ENCODE measurements at places on chromosomes 5 and 9.

DNA sequence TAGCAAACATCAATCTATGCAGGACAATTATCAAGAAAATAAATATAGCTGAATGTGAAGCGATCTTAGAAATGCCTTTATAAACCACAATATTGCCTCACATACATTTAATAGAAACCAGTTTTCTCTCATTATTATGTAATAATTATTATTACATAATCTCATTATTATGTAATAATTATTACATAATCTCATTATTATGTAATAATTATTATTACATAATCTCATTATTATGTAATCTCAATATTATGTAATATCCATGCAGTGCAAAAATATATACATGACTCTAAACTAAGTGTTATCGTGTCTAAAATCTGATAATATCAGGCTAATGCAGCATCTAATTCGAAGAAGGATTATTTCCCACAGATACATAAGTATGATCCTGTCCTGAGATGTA is 563.9 kb upstream of the SEMA6A start:
- no peaks in the 10 kb centered on the region for H3K4me1 ChIP-seq
- no peak overlapping the region for H3K4me3 ChIP-seq
- H3K27me3 ChIP-seq, result no peaks in the 10 kb centered on the region
- no peaks in the 10 kb centered on the region for H3K36me3 ChIP-seq
- H3K27ac ChIP-seq, result no peak overlapping the region

DNA sequence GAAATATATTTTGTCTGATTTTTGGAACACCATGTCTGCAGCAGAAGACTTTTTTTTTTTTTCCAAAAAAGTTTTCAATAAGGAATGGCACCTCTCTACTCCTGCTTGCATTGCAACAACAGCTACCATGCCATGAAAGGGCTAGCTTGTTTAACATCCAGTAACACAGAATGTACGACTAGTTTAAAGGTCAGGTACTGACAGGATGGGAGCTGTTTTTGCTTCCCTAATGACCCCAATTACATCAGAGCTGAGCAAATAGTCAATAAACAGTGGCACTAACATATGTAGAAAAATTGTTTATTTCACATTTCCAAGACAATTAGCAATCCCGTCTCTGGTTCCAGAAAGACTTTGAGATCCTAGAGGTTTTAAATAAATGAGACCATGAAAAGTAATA is 693.8 kb downstream of the NR2F1-AS1 start:
- H3K36me3 ChIP-seq, result no peaks in the 10 kb centered on the region
- H3K4me1 ChIP-seq, result no peaks in the 10 kb centered on the region
- DNase-seq, result no peak
- H3K4me3 ChIP-seq, result no peak overlapping the region

GRCh38 chr9:126084696-126085095 is 241.9 kb upstream of the MVB12B start:
- DNase-seq, result no peak
- no peaks in the 10 kb centered on the region for H3K36me3 ChIP-seq
- no peak overlapping the region for H3K4me3 ChIP-seq
- no peak overlapping the region for H3K27ac ChIP-seq
- H3K4me1 ChIP-seq, result no peaks in the 10 kb centered on the region

DNA sequence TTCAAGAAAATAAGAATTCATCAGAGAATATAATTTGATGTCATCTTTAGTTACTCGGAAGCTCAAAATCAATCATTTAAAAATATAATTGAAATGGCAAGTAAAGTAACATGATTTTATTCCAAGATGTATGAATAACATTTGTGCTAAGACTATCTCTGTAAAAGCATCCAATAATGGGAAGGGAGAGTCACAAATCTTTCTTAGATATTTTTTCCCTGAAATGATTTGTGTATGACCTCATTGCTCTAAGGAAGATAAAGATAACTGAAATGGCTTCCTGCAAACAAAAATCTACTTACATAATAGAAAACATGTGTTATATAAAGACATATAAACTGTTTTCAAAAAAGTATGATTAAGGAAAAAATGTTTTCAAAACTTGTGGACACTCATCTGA is 97.4 kb upstream of the FGF10 start:
- H3K36me3 ChIP-seq, result no peaks in the 10 kb centered on the region
- H3K27ac ChIP-seq, result no peak overlapping the region
- 0 out of 2 replicates have a peak, but pooled peaks cover 2% of the 10 kb centered on the region for H3K4me1 ChIP-seq
- no peaks in the 10 kb centered on the region for H3K27me3 ChIP-seq
- no peak overlapping the region for H3K4me3 ChIP-seq
- no peak for DNase-seq

- H3K27ac ChIP-seq, result no peak overlapping the region
- no peaks in the 10 kb centered on the region for H3K36me3 ChIP-seq
Observed at GRCh38 chr5:155252025-155252424, 238.5 kb downstream of the KIF4B start.

GRCh38 chr9:120366644-120367019 is 213.3 kb downstream of the CDK5RAP2 start:
- H3K36me3 ChIP-seq, result no peaks in the 10 kb centered on the region
- DNase-seq, result peak; percentile 41
- H3K4me3 ChIP-seq, result no peak overlapping the region

GRCh38 chr5:6567068-6567467 is 65.8 kb downstream of the NSUN2 start:
- H3K4me1 ChIP-seq, result no peaks in the 10 kb centered on the region
- no peaks in the 10 kb centered on the region for H3K36me3 ChIP-seq
- no peaks in the 10 kb centered on the region for H3K27me3 ChIP-seq
- no peak for DNase-seq
- no peak overlapping the region for H3K4me3 ChIP-seq
- H3K27ac ChIP-seq, result no peak overlapping the region

DNA sequence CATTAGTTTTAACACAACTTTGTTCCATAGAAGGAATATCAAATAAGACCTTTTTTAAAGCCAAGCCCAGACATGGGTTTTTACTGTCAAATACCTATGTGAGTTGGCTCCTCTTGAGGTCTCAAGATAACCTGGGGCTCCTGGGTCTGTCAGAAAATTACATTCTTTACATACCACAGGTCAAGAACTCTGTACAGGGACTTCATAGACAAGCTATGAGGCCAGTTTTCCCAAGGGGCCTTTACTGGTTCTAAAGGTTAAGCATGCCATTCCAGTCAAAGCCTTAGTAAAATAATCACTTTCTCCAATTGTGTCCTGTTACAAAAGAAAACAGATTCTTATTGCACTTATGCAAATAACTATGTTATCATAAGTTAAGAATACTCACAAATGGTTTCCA is 15.5 kb upstream of the SMC2 start:
- no peak overlapping the region for H3K27ac ChIP-seq
- H3K4me1 ChIP-seq, result no peaks in the 10 kb centered on the region
- H3K4me3 ChIP-seq, result no peak overlapping the region
- no peaks in the 10 kb centered on the region for H3K27me3 ChIP-seq
- no peak for DNase-seq

DNA sequence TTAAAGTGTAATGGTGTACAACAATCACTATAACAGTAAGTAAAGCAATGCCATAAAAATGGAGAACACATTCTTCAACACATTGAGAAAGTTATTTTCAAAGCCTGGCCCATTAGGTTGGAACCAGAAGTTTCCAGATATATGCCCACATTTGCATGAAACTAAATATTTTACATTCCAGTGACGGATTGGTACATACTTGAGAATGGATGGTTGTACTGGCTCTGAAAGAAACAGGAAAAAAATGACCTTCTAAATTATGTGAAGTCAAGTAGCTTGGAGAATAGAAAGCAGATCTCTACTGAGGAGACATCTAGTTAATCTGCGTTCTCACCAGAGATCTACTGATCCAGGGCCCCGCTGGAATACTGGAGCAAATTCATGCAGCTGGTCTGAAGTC is 1037.0 kb downstream of the NR2F1-AS1 start:
- no peaks in the 10 kb centered on the region for H3K27me3 ChIP-seq
- no peaks in the 10 kb centered on the region for H3K36me3 ChIP-seq
- no peak overlapping the region for H3K4me3 ChIP-seq
- no peak for DNase-seq

DNA sequence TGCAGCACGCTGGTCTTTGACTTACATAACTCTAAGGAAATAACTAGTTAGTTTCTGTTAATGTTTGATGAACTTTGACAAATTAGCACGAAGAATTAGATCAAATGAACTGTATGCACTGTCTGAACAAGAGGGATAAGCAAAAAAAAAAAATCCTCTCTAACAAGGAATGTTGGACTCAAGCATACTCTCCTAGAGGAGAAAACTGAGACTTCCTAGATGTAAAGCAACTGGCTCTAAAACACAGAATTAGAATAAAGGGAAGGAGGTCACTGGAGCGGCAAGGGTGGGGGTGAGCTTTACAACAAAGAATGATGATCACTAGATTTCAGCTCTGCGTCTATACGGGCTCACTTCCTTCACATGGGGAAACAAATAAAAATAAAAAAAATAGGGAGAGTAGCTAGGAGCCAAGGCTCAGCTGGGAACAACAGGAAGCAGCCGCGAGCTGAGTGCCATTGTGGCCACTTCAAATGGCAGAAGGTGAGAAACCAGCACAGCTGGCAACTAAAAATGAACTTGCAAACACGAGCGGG is 48.7 kb upstream of the CEMIP2 start:
- no peak overlapping the region for H3K27ac ChIP-seq
- no peaks in the 10 kb centered on the region for H3K36me3 ChIP-seq
- no peak for DNase-seq
- H3K4me3 ChIP-seq, result no peak overlapping the region
- peaks cover 2% of the 10 kb centered on the region for H3K4me1 ChIP-seq

DNA sequence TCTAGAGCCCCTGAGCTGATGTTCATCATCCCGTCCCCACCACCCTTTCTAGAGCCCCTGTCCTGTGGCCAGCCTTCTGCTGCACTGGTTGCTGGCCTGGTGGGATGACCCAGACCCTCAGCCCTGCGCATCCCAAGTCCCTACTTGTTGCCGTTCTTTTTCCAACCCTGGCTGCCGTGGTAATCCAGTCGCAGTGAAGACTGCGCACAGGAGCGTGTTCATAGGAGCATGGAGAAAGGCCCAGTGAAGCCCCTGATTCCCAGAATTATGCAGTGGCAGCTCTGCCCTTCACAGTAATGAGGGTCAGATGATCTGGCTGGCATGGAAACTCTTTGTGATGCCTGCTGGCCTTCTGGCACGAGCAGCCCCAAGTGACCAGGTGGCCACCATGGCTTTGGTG is 183.3 kb downstream of the CACNA1B start:
- peaks cover 9% of the 10 kb centered on the region for H3K36me3 ChIP-seq
- H3K4me3 ChIP-seq, result no peak overlapping the region
- no peak for DNase-seq
- peaks cover 3% of the 10 kb centered on the region for H3K4me1 ChIP-seq

DNA sequence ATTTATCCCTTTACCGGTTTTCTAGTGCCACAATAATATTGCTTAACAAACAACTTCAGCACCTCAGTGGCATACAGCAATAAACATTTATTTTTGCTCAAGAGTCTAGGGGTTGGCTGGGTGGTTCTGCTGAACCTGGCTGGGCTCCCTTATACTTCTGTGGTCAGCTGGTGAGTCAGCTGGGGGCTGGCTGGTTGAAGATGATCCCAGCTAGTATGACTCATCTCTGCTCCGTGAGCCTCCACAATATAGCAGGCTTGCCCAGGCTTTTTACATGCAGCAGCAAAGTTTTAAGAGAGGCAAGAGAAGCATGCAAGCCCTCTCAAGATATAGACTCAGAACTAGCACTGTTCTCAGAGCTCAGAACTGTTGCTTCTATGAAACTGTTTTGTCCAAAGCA is 523.5 kb upstream of the CLINT1 start:
- no peak overlapping the region for H3K27ac ChIP-seq
- no peak overlapping the region for H3K4me3 ChIP-seq
- no peak for DNase-seq
- no peaks in the 10 kb centered on the region for H3K36me3 ChIP-seq
- H3K27me3 ChIP-seq, result no peaks in the 10 kb centered on the region

DNA sequence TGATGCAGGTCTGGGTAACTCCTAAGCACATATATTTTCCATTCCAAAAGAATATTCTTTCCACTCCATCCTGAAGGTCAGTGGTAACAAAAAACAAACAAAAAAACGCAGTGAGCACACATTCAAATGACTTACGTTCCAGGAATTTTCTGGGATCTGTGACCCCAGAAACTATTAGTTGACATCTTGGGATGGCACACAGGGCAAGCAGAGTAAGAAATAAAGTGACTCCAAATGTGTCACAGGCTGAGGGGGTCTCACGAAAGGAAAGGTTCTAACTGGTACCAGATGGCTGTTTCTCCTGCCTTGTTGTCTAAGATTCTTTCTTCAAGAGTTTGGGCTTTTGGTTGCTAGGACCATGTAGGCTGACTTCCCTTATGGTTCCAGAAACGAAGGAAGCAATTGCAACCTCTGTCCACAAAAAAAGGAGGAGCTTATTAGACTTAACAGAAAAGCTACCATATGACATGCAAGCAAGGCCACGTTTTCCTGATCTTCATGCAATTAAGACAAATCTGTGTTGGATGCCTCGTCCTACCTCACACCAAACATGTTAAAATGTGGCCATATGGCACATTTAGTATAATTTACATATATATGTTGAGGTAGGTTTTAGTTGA is 32.7 kb downstream of the PTGS1 start:
- H3K4me3 ChIP-seq, result no peak overlapping the region
- H3K27ac ChIP-seq, result no peak overlapping the region
- no peak for DNase-seq
- no peaks in the 10 kb centered on the region for H3K36me3 ChIP-seq
- H3K4me1 ChIP-seq, result no peaks in the 10 kb centered on the region

DNA sequence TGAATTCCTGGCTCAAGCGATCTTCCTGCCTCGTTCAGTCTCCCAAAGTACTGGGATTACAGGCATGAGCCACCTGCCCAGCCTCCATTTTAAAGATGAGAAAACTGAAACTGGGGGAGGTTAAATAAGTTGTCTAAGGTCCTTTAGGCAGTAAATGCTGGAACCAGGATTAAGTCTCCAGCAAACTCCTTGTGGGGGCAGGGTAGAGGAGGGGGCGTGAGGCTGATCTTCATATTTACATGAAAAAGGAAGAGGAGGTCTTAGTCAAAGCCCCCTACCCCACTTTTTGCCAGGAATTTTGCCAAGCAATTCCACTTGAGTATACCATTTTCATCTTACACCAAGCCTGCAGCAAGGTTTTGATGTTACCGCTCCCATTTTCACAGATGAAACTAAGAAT is 76.6 kb upstream of the NR4A3 start:
- no peaks in the 10 kb centered on the region for H3K4me1 ChIP-seq
- H3K27me3 ChIP-seq, result no peaks in the 10 kb centered on the region
- H3K4me3 ChIP-seq, result no peak overlapping the region
- H3K27ac ChIP-seq, result no peak overlapping the region
- no peaks in the 10 kb centered on the region for H3K36me3 ChIP-seq
- DNase-seq, result no peak
